ENCODE measurements at places on chromosomes 1 and 21. TPM values are rescaled to one million over a fixed set of nuclear protein-coding genes. Genes with fewer than 3 reads are reported as not detected.

ZFP69B gene
- total RNA-seq, result 1.2 TPM

CDC7 gene
- total RNA-seq, result 0.95 TPM

GRCh38 chr1:9689011-9689706, 37.6 kb downstream of the PIK3CD start:
- peak; percentile 95 for DNase-seq

DNA sequence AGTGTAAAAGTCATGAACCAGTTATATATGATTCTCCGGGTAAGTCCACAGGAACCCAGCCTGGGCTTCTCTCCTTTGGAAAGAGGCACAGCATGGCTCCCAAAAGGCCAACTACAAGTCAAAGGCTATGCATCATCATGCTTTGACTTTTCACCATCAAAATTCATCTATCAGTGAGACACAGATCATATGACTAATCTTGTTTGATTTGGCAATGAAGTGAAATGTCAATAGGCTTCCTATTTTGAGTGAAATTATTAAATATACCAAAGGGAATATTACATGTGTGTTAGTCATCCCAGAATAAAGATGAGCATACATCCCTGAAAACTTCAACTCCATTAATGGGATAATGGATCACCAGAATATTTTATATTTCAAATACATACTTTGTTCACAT, 83.5 kb upstream of the ADGRL2 start:
- no peak for DNase-seq

- DNase-seq, result no peak
Measured at GRCh38 chr1:109091078-109091838, 694 bp downstream of the TMEM167B start.

DNA sequence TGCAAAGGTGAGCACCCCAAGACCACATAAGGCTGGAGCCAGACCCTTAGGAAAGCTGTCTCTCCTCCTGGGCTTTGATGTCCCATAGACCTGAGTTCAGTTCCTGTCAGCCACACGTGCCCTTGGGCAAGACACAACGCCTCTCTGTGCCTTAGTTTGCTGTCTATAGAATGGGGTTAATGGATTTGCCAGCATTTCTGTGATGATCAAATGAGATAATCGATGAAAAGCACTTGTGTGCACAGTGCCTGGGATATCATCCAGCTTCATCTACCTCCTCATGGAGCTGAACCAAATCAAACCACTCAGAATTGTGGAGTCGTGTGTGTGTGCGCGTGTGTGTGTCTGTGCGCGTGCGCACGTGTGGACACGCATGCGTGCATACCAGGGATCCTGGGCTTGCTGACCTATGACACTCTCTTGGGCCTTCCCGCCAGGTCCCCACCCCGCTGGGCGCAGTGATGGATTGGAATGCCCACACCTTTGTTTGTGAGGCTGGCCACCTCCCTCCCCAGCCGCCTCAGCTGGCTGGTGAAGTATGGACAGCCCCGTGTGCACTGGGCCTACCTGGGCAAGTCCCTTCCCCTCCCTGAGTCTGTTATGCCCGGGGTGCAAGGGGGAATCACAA, 5.2 kb downstream of the TTC22 start:
- no peak for DNase-seq

- DNase-seq, result no peak
Measured at GRCh38 chr21:33255404-33255803, 10.8 kb upstream of the IL10RB start.
